ENCODE measurements at places on chromosomes 1 and 21.

DNA sequence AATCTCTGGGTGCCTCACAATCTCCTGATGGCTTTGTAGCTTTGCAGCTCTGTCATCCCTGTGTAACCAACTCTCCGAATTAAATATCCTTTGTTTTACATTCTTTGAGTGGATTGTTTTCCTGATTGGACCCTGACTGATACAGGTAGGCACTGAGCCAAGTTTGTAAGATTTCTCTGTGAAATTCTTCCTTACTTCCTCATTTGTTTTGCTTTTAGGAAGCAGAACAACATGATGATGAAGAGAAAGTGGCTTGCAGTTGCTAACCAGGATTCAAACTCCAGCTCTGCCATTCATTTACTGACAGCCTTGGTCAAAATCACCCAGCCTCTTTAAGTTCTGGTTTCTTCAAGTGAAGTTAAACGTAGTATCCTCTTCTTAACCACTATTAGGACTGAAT is 452.3 kb downstream of the OMA1 start:
- DNase-seq, result no peak

DNA sequence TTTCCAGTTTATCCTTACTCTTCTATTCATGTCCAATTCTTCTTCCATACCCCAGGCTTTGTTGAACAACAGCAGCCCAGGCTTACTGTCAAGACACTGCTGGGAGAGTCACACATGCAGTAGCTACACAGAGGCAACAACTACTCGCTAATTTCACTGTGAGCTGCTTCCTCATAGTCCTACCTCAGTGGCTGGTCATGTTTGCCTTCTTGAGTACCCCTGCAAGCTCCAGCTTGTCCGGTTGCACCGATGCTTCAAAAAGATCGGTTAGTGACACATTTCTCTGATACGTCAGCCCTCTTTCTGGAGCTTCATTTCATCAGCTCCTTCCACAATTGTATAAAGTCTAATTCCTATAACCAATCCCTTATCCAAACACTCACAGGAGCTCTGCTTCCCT is 246.7 kb upstream of the NFIA start:
- no peak for DNase-seq

DNA sequence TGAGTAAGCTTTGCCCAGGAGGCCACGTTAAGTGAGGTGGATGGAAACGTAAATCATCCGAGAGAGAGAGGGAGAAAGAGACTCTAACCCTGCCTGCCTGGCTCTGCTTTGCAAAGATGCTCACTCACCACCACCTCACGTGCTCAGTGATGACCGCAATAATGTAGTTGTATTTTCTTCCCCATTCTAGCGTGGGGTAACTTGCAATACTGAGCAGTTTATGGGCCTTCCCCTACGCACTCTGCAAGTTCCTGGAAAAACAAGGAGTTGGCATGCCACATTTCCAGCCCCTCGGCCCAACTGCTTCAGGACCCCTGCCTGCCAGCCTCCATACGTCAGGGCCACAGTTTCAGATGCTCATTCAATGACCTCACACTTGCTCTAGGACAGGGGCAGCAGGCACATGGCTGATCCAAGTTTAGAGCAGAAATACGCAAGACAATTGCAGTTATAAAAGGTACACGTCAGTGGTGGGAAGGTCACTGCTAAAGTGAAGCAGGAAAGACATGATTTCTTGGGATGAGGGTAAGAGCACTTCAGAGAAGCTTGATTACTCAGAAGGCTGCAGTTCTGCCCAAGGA is 112.5 kb upstream of the RAB4A start:
- no peak for DNase-seq

- no peak for DNase-seq
These were observed 59.9 kb upstream of the ERRFI1 start for GRCh38 chr1:8086055-8086454.

- DNase-seq, result no peak
These were observed 13.0 kb downstream of the PTPRC start for GRCh38 chr1:198651650-198652400.

DNA sequence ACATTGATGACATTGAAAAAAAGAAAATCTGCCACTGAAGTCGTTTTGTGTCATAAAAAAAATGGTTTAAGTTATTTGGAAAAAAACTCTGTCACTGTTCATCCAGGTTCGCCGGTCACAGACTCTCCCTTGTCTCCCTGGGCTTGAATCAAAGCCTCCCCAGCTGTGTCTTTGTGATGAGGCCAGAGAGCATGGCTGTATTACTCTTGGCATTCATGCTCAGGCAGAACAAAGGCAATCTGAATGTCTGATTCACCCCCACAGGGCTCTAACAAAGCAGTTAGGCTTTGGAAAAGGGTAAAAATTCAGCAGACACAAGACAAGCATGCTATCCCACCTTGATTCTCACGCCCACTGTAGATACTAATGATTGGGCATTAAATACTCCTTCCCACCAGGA is 304.3 kb upstream of the PLD5 start:
- DNase-seq, result no peak

DNA sequence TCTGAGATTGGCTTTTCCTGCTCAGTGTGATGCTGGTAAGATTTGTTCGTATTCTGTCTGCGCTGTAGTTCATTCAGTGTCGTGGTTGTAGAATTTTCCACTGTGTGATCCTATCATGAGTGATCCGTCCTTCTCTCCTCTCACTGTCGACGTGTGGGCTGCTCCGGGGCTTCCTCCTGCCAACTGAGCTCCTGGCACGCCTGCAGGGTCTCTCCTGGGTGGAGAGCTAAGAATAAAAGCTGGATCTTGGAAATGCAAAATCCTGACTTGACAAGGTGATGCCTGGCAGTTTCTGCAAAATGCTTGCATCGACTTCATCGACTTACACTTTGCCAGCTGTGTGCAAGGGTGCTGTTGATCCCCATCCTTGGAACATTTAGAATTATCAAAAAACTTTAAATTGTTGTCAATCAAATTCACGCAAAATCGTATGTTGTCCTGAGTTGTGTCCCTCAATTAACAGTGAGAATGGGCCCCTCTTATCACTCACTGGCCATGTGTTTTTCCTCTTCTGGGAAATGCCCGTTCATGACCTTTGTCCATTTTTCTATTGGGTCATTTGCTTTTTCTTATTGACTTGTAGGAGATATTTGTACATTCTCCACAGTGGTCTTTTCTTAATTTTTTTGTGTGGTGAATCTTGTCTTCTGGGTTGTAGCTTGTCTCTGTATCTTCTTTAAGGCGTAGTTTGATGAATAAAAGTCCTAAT is 125.5 kb downstream of the CRYAA start:
- DNase-seq, result no peak

DNA sequence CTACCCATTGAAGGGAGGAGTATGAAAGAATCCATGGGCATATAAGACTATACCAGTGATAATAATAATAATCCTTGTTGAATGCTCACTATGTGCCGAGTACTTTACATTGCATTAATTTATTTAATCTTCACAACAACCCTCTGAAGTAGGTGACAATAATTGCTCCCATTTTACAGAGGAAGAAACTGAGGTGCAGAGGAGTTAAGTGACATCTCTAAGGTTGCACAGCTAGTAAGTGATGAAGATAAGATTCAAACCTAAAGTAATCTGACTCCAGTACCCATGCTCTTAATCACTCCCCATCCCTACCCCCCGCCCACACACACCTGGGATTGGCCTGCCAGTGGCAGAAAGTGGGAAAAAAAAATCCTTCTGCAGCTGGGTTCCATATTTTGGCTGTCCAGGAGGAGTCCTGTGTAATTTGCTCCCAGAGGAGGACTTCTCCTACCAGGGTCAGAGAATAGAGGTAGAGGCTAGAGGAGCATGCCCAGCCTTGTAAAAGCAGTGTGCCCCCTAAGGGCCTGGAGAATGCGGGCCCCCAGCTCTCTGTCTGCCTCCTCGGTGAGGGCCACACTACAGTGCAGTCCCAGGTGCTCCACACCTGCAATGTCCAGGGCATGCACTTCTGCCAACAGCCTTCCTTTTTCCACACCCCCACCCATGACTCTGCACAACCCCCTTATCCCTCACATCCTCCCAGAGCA is 57.8 kb downstream of the TMEM53 start:
- DNase-seq, result no peak

- no peak for DNase-seq
These were observed 147.5 kb upstream of the SPATA6 start for GRCh38 chr1:48619539-48619938.
